ENCODE measurements at places on chromosomes 16 and 17. TPM values are rescaled to one million over a fixed set of nuclear protein-coding genes. Genes with fewer than 3 reads are reported as not detected.

- no peak for DNase-seq
These were observed 7.7 kb downstream of the FOXL1 start for GRCh38 chr16:86585821-86586611.

GRCh38 chr16:17541324-17541723 is 70.6 kb upstream of the XYLT1 start:
- no peak for DNase-seq

TMIGD1 gene
- not detected for polyA plus RNA-seq

DNA sequence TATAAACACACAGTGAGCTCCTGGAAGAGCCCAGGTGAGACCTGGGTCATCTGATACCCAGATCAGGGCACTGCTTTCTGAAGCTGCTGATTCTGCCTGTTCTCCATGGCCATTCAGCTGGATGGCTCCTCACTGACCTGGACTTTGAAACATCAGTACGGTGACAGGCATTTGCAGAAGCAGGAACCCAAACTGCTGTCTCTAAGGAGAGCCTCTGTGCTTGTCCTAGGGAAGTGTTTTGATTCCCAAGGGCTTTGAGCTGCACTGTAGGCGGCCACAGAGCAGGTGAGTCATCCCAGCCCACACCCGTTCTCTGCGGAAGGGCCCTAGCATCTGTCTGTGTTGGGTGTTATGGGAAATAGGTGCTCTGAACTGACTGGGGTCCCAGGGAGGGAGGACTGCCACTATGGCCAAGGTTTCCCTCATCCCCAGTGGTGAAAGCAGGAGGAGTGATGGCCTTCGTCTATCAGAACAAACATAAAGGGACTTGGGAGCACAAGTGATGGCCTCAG is 60.7 kb upstream of the ADCY9 start:
- no peak for DNase-seq

DNA sequence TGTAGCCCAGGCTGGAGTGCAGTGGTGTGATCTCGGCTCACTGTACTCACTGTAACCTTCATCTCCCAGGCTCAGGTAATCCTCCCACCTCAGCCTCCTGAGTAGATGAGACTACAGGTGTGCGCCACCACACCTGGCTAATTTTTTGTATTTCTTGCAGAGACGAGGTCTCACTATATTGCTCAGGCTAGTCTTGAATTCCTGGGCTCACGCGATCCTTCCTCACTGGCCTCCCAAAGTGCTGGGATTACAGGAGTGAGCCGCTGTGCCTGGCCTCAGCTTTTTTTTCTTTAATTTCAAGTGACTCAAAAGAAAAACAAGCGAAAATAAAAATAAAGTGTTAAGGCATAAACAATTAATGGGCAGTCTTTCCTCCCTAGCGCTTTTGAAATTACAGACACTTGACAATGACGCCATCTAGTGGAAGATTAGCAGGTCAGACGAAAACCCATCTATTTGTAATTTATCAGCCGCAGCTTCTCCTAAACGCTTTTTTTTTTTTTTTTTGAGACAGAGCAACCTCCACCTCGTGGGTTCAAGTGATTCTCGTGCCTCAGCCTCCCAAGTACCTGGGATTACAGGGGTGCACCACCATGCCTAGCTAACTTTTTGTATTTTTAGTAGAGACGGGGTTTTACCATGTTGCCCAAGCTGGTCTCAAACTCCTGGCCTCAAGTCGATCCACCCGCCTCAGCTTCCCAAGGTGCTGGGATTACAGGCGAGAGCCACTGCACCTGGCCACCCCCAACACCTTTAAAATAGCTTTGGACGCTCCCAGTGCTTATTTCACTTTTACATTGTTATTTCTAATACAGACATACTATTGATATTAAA is 28.1 kb upstream of the PECAM1 start:
- peak; percentile 68 for DNase-seq

DNA sequence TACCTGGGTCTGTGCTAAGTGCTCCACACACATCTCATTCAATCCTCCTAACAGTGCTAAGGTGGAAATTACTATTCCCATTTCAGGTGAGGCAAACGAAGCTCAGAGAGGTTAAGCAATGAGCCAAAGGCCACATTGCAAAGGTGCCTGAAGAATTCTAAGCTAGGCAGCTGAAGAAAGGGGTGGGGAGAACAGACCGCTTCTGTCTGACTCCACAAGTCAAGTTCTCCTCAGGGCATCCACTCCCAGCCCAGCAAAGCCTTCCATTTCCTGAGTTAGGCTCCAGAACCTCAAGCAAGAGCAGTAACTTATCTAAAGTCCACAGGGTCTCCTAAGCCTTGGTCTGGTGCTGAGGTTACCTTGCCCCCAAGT is 27.0 kb upstream of the MRPS23 start:
- no peak for DNase-seq

DNA sequence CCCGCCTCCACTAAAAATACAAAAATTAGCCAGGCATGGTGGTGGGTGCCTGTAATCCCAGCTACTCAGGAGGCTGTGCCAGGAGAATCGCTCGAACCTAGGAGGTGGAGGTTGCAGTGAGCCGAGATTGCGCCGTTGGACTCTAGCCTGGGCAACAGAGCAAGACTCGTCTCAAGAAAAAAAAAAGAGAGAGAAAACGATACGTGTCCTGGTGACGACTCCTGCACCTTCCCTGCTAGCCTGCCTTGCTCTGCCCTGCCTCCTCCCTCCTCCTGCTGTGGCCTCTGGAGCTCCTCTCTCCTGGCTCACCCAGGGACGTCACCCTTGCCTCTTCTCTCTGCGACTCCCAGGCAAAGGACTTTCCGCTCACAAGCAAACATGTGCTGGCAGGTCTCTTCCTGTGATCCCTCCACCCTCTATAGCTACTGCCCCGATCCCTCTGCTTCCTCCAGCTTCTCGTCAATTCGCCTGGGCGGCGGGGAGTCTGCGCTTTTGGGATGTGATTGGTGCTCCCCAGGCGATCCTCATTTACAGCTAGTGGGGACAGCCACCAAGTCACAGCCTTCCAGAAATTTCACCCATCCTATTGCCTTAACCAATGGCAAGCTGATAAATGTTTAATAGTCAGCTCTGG is 25.5 kb upstream of the CBX4 start:
- no peak for DNase-seq

FZD2 gene
- not detected for polyA plus RNA-seq

DNA sequence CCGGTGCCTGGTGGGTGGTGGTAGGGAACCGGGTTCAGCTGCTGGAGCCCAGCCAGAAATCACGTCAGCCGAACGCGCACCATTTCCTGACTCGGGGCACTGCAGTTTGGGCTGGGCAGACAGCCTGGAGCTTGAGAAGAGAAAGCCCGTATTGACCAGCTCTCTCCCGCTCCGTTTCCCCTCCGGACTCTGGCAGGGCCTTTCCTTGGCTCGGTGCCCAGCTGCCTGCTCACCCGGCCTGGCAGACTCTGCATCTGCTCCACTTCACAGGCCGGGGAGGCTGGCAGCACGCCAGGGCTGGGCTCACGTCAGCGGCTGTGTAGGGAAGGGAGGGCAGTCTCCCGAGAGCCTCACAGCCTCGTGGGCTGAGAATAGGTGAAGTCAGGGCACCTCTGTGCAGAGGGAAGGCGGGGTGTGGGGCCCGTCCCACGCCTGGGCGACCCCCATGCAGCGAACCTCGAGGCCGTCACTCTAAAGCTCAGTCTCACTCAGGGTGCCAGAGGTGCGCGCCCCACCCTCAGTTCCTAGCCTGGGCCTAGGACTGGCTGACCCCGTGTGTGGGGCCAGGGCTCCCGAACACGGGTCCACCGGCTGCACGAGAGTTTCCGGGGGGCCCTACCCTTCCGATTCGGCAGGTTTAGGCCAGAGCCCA is 59.1 kb downstream of the OR1D5 start:
- peak; percentile 56 for DNase-seq

DNA sequence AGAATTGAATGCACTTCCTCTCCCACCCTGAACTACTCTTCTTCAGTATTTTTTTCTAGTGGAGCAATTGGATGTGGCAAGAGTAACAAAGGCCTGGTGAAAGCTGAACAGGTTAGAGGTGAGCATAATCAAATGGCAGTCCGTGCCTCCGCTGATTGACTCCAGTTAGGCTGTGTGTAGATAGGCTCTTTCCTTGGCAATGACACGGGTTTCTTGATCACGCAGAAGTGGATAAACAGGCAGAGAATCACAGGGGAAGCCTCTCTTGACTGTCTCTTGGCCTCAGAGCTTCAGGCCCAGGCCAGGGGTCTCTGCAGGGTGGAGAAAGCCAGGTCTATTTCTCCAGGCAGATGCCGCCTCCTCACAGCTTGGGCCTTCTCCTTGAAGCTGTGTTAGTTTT is 4.2 kb downstream of the CD300LB start:
- no peak for DNase-seq

DNA sequence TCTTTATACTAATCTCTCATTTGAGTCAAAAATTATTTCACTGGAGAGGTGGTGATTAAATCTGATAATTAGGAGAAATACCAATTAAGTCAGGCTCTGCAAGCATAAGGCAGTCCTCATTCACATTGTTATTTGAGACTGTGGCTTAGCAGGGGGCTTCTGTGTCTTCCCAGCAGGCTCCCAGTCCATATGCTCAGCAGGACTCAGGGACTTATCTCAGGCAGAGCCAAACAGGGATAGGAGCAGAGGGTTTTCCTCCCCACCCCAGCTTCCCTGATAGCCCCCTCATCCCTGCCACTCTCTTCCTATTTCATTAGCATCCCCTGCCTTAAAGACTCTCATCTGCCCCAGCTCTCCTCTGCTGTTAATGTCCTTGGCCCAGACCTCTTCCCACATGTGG is 104.3 kb upstream of the DNAH9 start:
- DNase-seq: no peak

MT3 gene
- 1.1 TPM for polyA plus RNA-seq

DHRS7C gene
- not detected for polyA plus RNA-seq

RAB40C gene
- 6.8 TPM for polyA plus RNA-seq

MMP28 gene
- polyA plus RNA-seq: not detected

DNA sequence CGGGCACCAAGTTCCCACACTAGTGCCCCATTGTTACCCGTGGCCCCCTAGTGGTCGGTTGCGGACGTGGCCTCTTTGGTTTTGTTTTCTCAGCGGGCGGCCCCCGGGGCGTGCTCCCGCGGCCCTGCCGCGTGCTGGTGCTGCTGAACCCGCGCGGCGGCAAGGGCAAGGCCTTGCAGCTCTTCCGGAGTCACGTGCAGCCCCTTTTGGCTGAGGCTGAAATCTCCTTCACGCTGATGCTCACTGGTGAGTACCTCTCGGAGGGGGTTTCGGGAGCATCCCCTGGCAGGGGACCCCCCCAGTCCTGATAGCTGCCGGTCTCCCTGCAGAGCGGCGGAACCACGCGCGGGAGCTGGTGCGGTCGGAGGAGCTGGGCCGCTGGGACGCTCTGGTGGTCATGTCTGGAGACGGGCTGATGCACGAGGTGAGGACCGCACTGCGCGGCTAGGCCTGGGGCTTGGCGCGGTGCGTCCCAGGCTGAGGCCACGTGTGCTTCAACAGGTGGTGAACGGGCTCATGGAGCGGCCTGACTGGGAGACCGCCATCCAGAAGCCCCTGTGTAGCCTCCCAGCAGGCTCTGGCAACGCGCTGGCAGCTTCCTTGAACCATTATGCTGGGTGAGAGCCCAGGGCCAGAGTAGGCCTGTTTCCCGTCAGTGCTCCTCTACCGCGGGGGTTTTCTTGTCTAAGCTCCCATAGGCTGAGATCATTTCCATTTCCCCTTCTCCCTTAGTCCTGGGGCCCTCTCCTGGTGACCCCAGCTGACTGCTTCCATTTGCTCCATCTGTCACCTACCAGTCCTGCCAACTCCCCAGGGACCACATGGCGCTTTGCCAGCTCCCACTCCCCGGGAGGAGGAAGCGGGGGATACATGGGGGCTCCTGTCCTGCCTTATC is 1.7 kb downstream of the SPHK1 start:
- DNase-seq: peak; percentile 81

GRCh38 chr17:4100883-4101756 is 41.7 kb downstream of the ZZEF1 start:
- peak; percentile 36 for DNase-seq

IRX3 gene
- polyA plus RNA-seq: not detected

DNA sequence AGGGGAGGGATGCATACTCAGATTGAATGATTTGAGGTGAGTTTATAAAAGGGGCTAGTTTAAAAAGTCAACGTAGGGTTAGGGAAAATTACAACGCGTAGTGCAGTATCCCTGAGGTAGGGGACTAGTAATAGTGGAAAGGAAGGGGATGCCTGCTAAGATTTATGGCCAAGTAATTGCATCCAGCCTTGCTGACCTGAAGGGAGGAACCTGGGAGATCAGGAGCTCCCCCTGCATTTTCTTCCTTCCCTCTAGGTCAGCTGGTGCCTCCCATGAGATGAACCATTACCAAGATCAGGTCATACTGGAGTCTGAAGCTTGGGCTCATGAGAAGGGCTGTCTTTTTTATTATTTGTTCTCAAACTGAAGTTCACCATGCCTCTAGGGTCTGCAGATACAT is 606.6 kb downstream of the TMEM114 start:
- DNase-seq: no peak

DNA sequence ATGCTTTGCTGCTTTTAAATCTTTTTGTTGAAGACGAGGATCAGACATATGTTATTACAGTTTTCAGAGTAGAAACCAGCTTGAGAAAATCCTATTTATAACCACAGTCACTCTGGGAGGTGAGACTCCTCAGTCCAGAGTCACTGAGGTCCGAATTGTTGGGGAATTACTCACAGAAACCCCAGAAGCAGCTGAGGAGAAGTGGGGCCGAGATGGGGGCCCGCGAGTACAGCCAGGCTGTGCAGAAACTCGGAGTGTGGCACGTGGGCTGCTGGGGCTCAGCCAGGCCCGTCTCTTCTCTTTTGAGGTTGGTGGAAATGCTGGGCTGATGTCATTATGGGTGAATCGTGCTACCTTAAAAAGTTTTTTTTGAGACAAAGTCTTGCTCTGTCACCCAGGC is 14.4 kb upstream of the GNG13 start:
- no peak for DNase-seq

DNA sequence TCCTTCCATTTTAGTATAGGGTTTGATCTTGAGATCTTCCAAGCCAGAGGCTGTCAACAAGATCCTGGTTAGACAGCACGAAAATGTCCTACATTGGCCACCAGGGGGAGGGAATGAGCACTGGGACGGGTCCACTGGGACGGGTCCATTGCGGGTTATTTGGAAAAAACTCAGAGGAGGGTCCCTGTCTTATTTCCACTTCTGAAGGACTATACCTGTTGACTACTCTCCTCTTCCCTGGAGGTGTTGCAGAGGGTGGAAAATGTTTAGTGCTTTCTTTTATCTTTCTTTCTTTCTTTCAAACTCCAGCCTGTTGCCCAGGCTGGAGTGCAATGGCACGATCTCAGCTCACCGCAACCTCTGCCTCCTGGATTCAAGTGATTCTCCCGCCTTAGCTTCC is 2.5 kb downstream of the TTLL6 start:
- DNase-seq: peak; percentile 67

SEPHS2 gene
- 65.9 TPM for polyA plus RNA-seq

All from CD4-positive, alpha-beta memory T cell (primary cell).